ENCODE measurements at places on chromosomes 3 and 15. TPM values are rescaled to one million over a fixed set of nuclear protein-coding genes. Genes with fewer than 3 reads are reported as not detected.

CRBN gene
- total RNA-seq = 43.3 TPM

GRCh38 chr3:62065985-62066693, 307.2 kb downstream of the FEZF2 start:
- DNase-seq = no peak

SMAD6 gene
- total RNA-seq = 0.20 TPM

- DNase-seq = peak; percentile 89
Observed at GRCh38 chr15:101251830-101252820, at the start of gene CHSY1. Gene CHSY1, minus strand, starts transcription at chr15:101252048. Its CDS starts 592 bp downstream, at chr15:101251456.

DNA sequence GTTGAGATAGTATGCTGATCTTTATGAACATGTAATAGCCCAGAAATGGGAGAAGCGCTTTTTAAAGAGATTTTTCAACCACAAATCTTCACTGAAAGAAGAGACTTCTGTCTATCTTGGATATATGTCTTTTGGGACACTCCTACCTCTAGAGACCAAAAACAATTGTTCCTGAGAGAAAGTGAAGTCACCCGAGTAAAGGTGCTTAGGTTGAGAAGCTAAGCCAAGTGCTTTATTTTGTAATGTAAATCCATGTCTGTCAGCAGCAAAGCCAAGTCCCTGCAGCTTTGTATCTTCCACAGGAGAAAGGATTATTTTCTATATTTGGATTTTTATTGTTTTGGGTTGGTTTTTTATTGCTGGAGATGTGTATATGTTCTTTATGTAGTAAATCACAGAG, 32.1 kb upstream of the B3GALNT1 start:
- DNase-seq = no peak

GRCh38 chr3:133895208-133896001, at the start of gene RAB6B:
Gene RAB6B, minus strand, starts transcription at chr3:133895882. Its CDS starts 416 bp downstream, at chr3:133895466.
- DNase-seq = peak; percentile 38

PLA2G4E gene
- not detected for total RNA-seq

NRROS gene
- total RNA-seq = 17.2 TPM

CKMT1B gene
- 1.1 TPM for total RNA-seq

IL1RAP gene
- 13.6 TPM for total RNA-seq

- DNase-seq = no peak
Observed at GRCh38 chr15:93026380-93026817, 62.6 kb downstream of the RGMA start.

THBS1 gene
- total RNA-seq = 7.5 TPM

GRCh38 chr15:88497109-88497765, 29.7 kb downstream of the MRPS11 start:
- no peak for DNase-seq

GRCh38 chr15:52414936-52415335, 113.7 kb downstream of the MYO5A start:
- no peak for DNase-seq

GRCh38 chr3:99620077-99620767, 18.2 kb upstream of the COL8A1 start:
- no peak for DNase-seq

NEK10 gene
- 0.74 TPM for total RNA-seq

DNAH12 gene
- total RNA-seq = 0.05 TPM
